ENCODE measurements at places on chromosomes 4 and X.

- DNase-seq: no peak
Observed at GRCh38 chr4:80171251-80171650, 26.1 kb upstream of the PRDM8 start.

- no peak for DNase-seq
Observed at GRCh38 chrX:38799995-38800580, 1.2 kb upstream of the MID1IP1 start.

- DNase-seq: no peak
Observed at GRCh38 chr4:164188236-164188635, 565.7 kb upstream of the SMIM31 start.

DNA sequence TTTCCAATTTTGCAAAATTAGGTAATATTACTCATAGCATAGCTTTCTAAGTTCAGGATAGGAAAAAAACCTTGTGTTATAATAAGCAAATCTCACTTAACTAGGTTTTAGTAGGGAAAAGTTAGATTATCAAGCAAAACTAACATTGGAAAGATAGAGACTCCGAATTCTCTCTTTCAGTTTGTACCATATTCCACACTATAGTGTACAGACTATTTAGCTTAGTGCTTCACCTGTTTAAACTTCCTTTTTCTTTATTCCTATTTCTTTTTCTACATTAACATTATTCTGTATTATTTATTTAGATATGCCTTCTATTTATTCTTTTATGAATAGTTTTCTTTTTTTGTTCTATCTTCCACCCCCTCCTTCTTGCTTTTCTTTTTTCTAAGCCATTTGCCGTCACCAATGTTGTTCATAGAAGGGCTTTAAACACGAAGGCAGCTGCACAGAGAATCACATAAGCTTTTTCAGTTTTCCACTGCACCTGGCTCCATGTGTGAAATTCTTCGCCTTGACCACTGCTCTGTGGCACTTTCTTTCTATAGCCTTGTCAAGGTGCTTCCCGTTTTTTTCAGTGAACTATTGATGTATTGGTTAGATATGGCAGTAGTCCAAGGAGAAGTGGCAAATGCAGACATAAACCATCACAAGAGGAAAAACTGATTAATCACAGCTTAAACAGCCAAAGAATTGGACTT lies 8.5 kb downstream of the PCDH10 start:
- no peak for DNase-seq

GRCh38 chr4:12692815-12693214 lies 791.3 kb downstream of the RAB28 start:
- DNase-seq: no peak

DNA sequence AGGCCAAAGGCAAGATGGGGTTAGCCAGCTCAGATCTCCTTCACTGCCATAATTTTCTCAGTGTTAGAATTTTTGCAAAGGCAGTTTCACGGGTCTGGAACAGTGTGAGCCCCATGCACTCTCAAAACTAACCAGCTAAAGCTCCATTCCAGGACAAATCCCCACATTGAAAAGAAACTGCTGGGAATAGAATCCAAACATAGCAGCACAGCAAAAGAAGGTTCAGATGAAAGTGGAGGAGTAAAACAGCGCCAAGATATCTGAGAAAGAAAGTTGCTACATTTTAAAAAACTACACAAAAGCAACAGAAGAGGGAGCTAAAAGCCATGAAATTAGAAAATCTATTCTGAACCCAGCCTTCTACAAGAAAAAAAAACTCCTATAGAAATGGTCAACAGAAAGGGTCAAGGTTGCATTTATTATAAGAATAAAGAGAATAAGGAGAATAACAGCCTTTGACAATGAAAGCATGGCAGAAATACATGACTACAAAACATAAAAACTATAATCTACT lies 39.6 kb upstream of the SLC7A3 start:
- DNase-seq: no peak

- no peak for DNase-seq
Observed at GRCh38 chr4:123554801-123555232, 158.2 kb downstream of the SPRY1 start.

Data from T1000 (cell line).